ENCODE measurements at places on chromosomes 6 and 20.

DNA sequence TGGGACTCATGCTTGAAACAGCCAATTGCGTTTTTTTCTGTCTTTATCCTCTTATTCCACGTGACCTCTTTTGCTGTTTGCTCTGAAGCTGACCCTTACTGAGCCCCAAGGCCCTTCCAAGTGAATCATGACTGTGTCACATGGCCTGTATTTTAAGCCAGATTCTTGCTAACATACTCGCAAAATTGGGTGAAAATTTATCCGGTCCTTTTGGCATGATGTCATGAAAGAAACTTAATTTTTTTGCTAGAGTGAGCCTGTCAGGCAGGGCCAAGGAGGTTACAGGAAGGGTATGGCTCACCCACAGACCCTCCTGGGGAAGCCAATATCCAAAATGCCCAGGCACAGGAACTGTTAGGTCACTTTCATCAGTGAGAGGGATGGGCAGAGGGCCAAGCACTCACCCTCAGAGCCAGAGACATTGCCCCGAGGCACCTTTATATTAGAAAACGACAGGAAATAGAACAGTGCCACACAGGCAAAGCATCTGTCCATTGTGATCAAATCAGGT, 296.7 kb downstream of the CDH26 start:
- DNase-seq: no peak

GRCh38 chr20:56624786-56625681, 4.1 kb upstream of the TFAP2C start:
- no peak for DNase-seq

DNA sequence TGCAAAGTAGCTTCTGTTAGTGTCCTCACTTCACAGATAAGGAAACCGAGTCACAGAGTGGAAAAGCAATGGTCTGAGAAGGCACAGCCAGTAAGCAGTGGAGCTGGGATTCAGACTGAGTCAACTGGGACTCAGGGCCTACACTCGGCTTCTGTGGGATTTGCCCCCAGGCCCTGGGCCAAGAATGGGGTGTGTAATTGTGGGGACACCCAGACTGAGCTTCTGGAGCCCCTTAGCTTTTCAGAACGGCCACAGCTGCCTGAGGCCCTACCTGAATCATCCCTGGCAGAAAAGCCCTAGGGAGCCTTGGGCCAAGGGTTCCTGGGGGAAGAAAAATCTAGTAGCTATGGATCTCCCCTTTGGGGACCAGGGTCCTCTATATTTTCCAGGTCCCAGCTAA, 6.5 kb downstream of the ANGPT4 start:
- no peak for DNase-seq

DNA sequence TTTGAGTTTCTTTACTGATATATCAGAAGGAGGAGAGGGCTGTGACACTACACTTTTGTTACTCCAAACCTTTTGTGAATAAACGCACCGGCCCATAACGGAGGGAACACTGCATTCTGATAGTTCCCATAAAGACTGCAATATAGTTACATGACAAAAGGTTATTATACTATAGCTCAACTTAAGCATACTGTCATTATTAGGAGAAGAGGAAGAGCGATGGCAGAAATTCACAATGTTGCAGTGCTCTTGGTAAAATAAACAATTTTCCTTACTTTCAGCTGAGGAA, 2.3 kb upstream of the PDE10A start:
- DNase-seq: no peak

DNA sequence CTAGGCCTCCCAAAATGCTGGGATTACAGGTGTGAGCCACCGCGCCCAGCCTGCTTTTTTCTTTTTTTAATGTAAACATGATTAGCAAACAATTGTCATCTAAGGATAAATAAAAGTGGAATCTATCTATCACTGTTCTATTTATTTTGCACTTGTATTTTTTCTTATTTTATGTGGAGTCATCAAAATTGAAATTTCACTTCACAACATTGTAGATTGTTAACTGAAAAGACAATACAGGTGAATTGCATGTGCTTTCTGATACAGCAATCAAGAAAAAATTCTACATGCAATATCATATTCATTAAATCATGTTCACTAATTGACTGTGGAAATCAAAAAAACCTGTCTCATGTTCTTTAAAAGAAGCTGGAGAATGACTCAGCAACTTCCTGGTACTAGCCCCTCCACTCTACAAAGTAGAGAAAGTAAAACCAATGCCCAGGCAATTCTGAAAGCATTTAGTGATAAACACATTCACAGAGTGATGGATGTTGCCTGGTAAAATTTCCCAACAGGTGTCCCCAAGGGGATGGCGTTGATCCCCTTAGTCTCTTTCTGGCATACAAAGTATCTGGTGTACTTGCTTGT, 10.7 kb upstream of the RFX6 start:
- no peak for DNase-seq

GRCh38 chr6:121356575-121356974, 22.3 kb upstream of the TBC1D32 start:
- no peak for DNase-seq

- no peak for DNase-seq
Measured at GRCh38 chr6:37259191-37259590, 1.2 kb upstream of the TMEM217 start.

DNA sequence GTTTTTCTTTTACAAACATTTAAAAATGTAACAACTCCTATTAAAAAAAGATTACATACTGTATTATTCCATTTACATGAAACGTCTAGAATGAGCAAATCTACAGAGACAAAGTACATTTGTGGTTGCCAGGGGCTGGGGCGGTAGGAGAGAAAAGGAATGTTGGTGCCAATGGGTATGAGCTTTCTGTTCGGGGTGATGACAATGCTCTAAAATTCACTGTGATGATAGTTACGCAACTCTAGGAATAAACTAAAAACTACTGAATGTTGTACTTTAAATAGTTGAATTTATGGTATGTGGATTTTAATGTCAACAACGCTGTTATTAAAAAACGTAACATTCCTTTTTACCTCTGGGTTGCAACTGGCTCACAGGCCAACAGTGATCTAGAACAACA, 211.1 kb downstream of the GMDS start:
- no peak for DNase-seq

GRCh38 chr6:139828751-139829519, 454.5 kb upstream of the CITED2 start:
- DNase-seq: no peak

GRCh38 chr6:34383656-34384320, 8.7 kb downstream of the NUDT3 start:
- DNase-seq: no peak

DNA sequence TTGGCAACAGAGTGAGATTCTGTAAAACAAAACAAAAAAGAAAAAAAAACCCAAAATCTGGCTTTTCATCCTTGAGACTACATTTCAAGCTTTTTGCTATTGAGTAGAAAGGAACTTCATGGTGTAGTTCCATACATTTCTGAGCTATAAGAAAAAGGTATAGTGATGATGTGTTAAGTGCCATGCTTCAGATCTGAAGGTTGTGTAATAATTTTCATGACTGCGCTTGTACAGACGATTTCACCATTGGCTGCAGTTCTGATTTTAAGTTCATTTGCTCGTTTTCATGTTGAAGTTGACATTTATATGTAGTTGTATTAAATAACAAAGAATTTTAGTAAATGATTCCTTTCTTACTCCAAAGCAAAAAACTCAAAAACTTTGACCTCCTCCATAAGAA, 247.6 kb downstream of the ARID1B start:
- DNase-seq: no peak

- no peak for DNase-seq
Measured at GRCh38 chr6:14365393-14365792, 247.8 kb downstream of the CD83 start.

- DNase-seq: no peak
Measured at GRCh38 chr6:40162074-40162473, 227.8 kb upstream of the MOCS1 start.

- peak; percentile 16 for DNase-seq
Measured at GRCh38 chr6:11810854-11811643, 32.4 kb upstream of the ADTRP start.

DNA sequence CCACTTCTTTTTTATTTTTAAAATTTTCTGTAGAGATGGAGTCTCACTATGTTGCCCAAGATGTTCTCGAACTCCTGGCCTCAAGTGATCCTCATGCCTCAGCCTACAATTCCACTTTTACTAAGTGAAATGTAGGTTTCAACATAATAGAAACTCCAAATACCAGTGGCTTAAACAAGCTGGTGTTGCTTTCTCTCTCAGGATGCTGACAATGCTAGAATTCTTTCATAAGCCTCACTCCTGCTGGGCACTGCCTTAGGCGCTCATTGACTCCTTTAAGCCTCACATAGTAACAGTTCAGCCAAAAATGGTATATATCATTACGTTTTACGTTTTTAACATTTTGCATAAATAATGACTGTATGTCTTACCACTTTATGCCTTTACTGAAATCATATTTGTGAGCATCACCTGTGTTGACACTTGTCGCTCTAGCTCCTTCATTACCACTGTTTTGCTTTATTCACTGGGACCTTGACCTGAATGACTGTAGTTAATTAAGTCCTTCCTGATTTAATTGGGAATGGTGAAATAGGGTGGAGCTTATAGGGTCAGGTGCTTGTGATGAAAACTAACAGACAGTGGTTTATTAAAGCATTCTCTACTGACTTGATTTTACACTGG, 3.9 kb upstream of the CST9 start:
- DNase-seq: no peak
